ENCODE measurements at places on chromosomes 2 and 18.

GRCh38 chr2:101677658-101678057 is 19.8 kb upstream of the MAP4K4 start:
- no peak for DNase-seq

DNA sequence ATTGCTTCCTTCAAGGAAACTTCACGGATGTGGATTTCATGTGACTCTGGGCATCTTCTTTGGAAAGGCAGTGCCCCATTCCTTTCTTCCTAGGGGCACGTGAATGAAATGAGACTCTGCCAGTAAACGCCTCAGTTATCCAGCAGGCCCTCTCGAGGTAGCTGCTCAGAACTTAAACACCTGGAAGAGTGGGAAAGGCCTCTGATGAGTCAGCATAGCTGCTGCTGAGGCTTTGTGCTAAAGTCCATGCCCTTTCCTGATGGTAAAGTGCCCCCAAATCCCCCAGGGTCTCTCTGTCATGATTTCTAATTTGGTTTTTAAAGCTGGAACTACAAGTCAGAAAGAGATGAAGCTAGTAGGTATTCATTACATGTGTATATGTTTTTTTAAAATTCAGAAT is 3.8 kb downstream of the SLC1A4 start:
- no peak for DNase-seq

DNA sequence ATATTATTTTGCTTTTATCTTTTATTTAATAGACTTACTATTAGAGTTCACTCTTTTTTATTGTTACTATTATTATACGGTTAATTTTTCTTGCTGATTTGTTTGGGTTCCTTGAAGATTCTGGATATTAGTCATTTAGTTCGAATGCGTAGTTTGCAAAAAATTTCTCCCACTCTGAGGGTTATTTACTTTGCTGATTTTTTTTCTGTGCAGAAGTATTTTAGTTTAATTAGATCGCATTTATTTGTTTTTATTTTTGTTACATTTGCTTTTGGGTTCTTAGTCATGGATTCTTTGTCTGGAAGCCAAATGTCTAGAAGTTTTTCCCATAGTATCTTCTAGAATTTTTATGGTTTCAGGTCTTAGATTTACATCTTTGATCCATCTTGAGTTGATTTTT is 585.2 kb downstream of the CPS1 start:
- DNase-seq: no peak

DNA sequence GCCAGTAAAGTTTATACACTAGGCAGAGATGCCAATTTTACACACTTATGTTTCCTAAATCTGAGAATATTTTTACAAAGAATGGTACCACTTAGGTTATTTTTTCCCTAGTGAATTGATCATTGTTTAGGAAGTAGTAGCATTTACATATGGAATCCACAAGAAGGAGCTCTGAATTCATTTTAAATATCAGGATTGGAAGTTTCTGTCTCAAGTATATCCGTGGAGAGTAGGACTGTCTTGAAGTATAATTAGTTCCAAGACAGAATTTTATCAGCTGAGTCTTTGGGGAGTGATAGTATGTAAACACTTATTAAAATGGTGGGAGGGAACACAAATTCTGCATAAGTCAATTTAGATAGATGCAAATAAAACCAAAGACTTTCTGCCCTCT is 82.3 kb upstream of the FAM98A start:
- DNase-seq: no peak

GRCh38 chr2:198702796-198703195 is 754.9 kb downstream of the SATB2 start:
- DNase-seq: no peak

DNA sequence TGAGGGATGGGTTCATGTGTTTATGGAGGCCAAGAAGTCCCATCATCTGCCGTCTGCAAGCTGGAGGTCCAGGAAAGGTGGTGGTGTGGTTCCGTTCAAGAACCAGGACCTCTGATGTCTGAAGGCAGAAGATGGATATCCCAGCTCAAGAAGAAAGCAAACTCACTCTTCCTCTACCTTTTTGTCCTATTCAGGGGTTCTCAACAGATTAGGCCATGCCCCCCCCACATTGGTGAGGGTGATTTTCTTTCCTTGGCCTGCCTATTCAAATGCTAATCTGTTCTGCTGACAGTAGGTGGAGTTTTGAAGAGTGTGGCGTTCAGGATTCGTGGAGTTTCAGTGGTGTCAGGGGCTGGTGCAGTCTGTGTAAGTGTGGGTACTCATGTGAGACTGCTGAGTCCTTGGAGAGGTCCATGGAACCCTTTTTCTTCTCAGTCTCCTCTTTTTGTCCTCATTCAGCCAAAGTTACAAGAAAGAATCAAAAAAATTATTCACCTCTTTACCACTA is 5.9 kb downstream of the MSL3B start:
- no peak for DNase-seq

GRCh38 chr2:85246348-85246747 is 81.4 kb downstream of the TGOLN2 start:
- DNase-seq: no peak

GRCh38 chr18:61608316-61608715 is 275.1 kb downstream of the CDH20 start:
- DNase-seq: no peak

DNA sequence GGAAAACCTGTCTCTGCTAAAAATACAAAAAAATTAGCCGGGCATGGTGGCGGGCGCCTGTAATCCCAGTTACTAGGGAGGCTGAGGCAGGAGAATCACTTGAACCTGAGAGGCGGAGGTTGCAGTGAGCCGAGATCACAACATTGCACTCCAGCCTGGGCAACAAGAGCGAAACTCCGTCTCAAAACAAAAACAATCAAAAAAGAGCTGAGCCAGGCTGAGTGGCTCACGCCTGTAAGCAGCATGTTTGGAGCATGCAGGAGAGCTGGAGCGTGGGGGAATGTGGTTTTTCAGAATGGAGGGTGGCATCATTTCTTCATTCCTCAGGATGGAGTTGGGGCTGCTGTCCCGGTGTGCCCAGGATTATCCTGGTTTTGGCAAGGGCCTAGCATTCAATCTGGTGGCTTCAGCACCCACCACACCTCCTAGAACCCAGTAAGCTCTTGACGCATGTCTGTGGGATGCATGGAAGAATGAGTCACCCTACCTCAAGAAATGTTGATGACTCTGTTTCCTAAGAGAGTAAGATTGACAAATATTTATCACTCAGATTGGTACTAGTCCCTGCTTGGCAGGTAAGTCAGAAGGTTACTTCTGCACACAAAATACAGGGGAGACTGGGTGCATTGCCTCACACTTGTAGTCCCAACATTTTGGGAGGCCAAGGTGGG is 90.2 kb upstream of the ODC1 start:
- no peak for DNase-seq

- DNase-seq: no peak
These were observed 24.5 kb downstream of the IMPA2 start for GRCh38 chr18:12005538-12006487.

DNA sequence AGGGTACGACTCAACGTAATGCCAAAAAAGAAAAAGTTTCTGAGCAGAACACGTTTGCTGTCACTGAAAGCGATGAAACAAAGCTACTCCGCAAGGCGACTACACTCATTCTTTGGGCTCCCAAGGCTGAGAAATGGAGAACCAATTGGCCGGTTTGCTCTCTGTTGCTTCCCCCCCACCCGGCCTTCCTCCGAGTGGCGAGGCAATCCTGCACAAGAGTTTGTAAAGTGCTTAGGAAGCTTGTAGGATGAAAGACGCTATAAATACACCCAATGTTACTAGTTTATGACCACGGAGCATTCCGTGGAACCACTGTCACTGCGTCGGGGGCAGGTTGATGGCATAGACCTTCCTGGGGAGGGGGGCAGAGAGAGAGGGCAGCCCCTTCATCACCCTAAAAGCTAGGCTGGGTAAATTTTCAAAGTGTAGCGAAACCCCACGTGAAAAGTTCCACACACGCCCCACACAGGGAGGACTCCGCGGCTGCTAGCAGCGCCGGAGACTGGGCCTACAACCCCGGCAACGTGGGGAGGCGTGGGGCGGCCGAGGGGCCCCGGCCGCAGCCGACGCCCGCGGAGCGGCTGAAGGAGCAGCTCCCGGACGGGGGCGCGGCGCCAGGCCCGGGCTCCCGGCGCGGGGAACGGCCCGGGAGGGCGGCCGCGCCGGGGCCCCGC is 915 bp downstream of the CUL3 start:
- DNase-seq: no peak

DNA sequence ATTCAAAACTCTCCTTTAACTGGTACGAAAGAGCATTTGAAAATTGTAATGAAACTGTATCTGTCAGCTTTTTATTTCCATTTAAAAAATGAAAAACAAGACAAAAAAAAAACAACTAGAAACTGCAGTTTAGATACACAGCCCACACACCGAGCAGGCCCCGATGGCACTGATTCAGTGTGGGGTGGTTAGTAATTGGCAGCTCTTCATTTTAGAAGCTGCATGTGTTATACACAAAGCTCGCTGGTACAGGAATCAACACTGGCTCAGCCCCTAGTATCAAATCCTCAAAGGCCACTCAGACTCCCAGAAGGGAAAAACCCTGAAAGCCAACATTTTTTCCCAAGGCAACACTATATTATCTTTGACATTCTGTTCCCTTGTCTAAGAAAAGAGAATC is 30.5 kb upstream of the RMDN2 start:
- DNase-seq: no peak

- DNase-seq: no peak
These were observed 85.5 kb upstream of the PXDN start for GRCh38 chr2:1829796-1830195.

DNA sequence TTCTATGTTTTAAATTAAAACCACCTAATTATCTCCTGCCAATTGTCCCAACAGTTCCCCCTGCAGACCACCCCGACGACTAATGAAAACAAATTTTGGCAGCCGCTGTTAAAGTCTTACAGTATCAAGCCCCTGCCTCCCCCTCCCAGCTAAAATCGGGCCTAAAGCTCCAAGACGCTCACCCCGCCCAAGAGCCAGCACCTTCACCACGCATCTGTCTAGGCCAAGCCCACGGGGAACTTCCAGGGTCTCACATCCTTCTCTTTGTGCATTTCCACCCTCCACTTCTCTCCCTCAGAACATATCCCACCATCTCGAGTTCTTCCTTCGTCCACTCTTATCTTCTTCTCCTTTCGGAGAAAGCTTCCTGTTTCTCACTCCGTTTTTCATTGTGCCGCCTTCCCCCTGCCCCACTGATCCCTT is 445 bp downstream of the PRPF40A start:
- no peak for DNase-seq

- no peak for DNase-seq
These were observed 355 bp upstream of the KIDINS220 start for GRCh38 chr2:8837795-8838140.

DNA sequence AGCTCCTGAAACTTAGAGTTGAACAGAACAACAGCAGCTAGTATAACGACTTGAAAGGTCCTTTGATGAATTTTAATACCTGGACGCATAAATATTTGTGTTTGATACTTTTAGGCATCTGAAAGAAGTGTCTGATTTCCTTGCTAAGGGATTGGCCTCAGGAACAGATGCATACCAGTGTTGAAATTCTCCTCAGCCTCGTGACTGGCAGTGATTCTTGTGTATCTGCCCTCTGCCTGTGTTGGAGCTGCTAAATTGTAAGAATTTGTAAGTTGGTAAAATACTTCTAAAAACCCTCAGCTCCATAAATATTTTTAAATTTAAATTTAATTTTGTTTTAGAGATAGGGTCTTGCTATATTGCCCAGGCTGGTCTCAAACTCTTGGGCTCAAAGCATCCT is 22.4 kb upstream of the SCYGR1 start:
- no peak for DNase-seq

DNA sequence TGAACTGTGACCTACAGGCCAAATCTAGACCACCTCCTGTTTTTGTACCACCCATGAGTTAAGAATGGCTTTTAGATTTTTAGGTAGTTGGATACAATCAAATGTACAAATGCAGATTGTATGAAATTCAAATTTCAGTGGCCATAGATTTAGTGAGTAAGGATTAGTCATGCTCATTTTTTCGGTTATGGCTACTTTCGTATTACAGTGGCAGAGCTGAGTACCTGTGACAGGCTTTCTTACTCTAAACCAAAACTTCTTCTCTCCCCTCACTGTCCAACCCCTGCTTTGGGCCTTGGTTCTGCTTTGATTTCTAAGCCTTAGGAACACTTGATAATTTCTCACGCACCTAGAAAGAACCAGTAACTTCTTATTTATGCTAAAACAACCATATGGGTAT is 82.1 kb downstream of the CDC42EP3 start:
- DNase-seq: no peak

DNA sequence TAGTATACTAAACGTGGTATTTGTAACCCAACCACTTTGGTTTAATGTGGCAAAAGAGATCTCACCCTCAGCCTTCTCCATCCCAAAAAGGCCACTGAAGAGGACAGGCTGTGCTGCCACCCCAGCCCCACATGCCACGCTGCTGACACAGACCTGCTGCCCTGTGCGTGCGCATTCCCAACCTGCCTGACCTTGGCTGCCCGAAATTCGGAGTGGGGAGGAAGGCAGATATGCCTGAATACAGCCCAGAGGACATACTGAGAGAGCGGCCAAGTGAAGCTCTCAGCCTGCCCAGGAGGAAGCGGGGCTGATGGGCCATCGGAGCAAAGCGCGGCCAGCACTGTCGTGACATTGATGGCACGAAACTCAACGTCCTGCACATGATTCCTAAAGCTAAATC is 70.0 kb downstream of the HDAC4 start:
- no peak for DNase-seq

GRCh38 chr2:175808078-175808477 is 194.0 kb downstream of the LNPK start:
- no peak for DNase-seq

DNA sequence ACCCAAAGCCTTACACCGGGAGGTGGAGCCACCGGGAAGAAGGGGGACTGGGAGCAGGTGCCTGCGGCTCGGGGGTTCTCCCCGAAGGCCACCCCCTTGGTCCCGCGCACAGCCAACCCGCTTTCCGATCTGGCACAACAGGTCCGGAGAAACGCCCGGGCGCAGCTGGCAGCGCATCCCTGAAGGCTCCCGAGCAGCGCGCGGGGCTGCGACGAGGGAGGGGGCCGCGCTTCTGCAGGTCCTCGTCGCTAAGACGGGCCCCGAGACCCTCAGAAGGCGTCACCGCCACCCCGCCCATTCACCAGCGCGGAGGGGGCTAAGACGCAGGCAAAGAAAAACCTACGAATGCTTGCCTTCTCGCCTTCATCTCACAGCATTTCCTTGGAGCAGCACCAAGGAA is 1.8 kb downstream of the CBLN2 start:
- DNase-seq: no peak

GRCh38 chr2:67614454-67614853 is 217.3 kb downstream of the ETAA1 start:
- no peak for DNase-seq

GRCh38 chr2:105460048-105460732 is 61.3 kb upstream of the FHL2 start:
- no peak for DNase-seq

GRCh38 chr2:102880731-102881130 is 118.9 kb downstream of the TMEM182 start:
- no peak for DNase-seq

DNA sequence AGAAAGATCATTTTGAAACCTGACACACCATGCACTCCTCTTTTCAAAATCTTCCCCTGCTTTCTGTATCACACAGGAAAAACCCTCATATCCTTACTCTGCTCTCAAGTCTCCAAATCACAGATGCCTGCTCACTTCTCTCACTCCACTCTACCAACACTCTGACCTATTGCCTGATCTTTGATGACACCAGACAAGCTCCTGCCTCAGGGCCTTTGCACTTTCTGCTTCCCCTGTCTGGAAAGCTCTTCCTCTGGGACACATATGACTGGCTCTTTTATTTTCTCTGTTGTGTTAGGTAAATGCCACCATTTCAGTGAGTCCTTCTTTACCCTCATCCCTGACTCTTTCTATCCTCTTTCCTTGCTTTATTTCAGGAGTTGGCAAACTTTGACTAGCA is 1300.7 kb upstream of the ZEB2 start:
- no peak for DNase-seq
